Stimulated activated CD4-positive, alpha-beta T cell treated with anti-CD3 and anti-CD28 coated beads, Interleukin-12 subunit alpha, Interleukin-12 subunit beta, amount 100 ng/mL, for 48 hours (primary cell): ENCODE measurements at places on chromosomes 7 and 10.

DNA sequence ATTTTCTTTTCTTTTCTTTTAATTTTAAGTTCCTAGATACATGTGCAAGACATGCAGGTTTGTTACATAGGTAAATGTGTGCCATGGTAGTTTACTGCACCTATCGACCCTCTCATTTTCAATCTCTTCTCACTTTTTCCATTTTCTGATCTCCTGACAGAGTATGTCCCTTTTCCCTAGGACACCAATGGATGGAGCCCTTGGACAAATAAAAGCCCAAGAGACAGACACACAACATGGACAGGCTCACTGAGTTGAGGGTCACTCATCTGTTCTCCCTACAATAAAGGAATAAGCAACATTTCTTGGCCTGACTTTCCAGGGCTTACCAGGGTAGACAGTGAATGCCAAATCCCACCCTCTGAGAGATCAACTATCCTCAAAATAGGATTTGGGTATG is 15.2 kb upstream of the UBE2D1 start:
- DNase-seq = no peak

- no peak for DNase-seq
These were observed 238.0 kb upstream of the PPP2R2D start for GRCh38 chr10:131662851-131663250.

DNA sequence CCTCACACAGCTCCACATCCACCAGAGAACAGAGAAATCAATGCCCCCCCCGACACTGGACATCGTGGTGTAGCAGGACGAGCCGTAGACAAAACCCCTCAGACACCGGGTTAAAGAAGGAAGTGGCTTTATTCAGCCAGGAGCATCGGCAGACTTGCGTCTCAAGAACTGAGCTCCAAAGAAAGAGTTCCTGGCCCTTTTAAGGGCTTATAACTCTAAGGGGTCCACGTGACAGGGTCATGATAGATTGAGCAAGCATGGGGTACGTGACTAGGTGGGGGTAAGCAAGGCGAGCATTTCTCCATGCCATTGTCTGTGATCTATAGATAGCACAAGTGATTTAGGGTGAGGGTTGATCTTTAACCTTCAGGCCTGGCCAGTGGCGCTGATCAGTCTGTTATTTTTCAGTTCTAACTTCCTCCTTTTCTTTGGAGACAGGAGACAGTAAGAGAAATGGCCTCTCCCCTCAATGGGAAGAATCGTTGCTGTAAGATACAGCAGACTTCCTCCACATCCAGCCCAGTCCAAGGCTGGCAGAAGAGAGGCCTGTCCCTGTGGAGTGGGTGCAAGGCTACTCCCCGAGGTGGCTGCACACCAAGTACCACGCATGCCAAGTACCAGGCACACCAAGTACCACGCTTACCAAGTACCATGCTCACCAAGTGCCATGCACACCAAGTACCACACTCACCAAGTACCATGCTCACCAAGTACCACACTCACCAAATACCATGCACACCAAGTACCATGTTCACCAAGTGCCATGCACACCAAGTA is 19.5 kb upstream of the PPP2R2D start:
- DNase-seq = no peak

DNA sequence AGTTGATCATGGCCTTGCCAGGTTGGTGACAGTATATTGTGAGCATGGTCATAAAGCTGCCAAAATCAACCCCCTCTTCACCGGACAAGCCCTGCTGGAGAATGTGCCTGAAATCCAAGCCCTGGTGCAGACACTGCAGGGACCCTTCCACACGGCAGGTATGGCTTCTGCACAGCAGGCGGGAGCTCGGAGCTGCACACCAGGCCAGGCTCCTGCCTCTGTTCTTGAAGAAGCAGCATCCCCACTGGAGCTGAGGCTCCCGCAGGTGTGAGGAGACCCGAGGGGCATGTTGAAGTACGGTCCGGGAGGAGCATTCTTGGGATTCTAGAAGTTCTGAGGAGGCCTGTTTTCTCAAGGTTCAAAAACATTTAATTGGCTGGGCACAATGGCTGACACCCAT is 12.7 kb downstream of the DHTKD1 start:
- no peak for DNase-seq

GRCh38 chr10:52488606-52489485 is 174.8 kb downstream of the DKK1 start:
- no peak for DNase-seq

- DNase-seq = no peak
These were observed 90.5 kb upstream of the PAX2 start for GRCh38 chr10:100654782-100655325.

GRCh38 chr10:69061305-69062161 is 26.4 kb upstream of the SRGN start:
- no peak for DNase-seq

DNA sequence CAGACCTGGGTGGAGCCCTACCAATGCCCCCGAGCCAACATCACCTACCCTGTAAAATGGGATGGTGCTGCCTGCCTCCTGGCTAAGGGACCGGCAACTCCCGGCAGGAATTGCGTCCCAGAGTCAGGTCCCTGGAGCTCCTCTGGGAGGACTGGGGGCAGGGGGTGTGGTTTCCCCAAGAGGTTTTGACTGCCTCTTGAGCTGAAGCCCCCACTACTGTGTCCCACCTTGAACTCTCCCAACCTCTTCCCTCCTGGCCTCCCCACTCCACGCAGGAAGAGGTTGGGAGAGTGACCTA is 1.3 kb downstream of the SH2B2 start:
- no peak for DNase-seq

DNA sequence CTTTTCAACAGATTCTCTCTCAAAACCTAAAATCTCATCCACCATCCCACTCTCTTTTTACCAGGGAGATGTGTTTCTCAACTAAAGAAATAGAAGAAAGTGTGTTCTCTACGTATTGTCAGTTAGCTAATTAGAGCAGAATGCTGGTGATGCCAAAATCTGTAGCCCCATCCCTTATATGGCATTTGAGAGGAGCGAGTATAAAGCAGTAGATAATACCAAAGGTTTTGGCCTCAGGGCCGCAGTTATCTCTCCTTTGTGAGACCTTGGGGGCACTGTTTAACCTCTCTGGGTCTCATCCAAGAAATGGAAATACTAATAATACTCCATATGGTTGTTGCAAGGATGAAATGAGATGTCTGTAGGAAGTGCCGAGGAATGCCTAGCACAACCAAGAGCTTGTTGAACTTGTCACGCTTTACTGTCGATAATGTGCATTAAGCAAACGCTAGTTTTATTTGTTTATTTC is 456 bp upstream of the DLD start:
- DNase-seq = no peak

- DNase-seq = no peak
These were observed 145.0 kb downstream of the C7orf25 start for GRCh38 chr7:42766782-42767423.

GRCh38 chr10:119216127-119216526 is 8.8 kb downstream of the GRK5 start:
- DNase-seq = no peak

- DNase-seq = no peak
These were observed 357.1 kb downstream of the PCLO start for GRCh38 chr7:82805527-82805960.

GRCh38 chr10:76091926-76092325 is 660.5 kb downstream of the LRMDA start:
- DNase-seq = no peak

DNA sequence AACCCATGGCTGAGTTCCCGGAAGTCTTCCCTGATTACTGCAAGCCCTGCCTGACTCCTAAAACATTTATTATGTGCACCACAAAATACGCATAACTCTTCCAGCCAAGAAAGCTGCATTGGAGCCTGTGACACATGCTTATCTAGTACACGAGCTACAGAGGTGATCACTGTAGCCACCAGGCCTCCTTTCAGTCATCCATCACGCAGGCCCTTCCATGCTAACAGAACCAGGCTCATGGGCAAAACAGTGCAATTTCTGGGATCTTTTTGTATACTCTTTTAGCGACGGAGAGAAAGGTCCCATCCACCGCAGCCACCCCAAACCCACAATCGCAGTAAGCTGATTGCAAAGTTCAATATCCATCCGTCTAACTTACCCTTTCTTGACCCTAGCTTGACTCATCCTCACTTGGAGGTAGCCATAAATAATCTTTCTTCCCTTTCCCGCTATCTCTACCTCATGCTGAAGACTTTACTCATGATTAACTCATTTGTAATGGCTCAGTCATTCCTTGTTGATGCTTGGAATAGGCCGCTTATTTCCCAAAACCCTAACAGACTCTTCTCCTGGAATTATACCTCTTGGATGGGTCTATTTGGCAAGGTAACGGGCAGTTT is 1203.5 kb downstream of the TYW1 start:
- DNase-seq = no peak

- DNase-seq = no peak
These were observed 95.8 kb downstream of the CHST15 start for GRCh38 chr10:123997486-123998196.

DNA sequence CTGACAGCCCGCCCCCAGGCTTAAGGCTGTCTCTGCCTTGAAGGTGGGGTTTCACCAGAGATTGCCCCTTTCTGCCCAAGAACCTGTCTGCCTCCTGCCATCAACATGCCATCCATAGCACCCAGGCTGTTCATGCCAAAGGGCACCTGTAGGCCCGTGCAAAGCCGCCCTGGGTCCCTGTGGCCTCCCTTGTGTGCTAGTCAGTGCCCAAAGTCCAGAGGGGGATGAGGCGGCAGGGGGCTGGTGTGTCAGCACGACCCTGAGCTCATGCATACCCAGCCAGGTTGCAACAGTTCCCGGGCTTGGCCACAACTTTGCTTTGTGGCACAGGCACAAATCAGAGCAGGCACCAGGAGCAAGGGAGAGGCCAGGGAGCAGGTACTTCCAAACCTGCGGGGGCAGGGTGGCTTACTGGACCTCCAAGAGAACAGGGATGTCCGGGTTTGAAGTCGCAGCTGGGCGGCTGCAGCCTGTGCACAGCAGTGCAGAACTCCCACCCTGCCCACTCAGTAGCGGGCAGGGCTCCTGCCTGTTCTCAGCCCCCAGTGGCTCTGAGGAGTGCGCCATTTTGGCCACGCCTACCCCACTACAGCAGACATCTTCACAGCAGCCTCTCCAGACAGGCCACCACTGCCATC is 671.1 kb upstream of the GRM3 start:
- no peak for DNase-seq

GRCh38 chr7:92826258-92826938 is 10.0 kb downstream of the CDK6 start:
- DNase-seq = no peak

- no peak for DNase-seq
These were observed 109.8 kb upstream of the PTN start for GRCh38 chr7:137453356-137453755.

DNA sequence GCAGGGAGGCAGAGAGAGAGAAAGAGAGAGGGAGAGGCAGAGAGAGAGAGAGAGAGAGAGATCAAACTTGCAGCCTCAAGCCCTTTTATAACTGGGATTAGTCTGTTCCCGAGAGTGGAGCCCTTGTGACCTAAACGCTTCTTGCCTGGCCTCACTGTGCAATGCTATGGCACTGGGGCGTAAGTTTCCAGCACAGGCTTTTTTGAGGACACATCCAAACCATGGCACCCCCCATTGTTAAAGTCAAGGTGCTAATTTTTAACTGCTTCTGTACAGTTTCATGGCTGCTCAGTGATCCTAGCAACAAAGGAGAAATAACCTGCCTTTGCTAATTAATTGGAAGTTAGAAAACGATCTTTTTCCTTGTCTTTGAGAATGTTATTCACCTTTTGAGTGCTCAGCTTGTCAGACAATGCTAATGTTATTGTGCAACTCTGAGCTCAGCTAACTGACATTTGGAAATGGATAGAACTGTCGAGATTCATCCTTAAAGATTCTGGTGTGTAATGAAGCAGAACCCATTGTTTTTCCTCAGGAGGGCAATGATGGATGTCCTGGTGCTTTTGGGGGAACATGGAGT is 268.4 kb downstream of the GLRX3 start:
- DNase-seq = no peak

DNA sequence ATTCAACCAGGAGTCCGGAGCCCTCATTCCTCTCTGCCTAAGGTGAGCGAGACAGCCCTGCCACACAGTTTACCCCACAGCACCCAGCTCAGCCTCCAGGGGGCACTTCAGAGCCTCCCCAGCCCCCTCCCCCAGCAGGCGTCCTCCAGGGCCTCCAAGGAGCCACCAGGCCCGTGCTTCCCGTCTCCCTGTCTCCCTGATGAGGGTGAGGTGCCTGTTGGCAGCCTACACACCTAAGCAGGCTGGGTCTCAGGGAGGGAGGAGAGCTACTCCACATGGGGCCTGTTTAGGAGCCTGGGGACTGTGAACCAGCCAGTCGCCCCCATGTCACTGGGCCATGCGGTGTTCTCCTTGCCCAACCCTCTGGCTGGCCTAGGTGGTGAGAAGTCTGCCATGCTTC is 28.9 kb upstream of the TRIM8 start:
- no peak for DNase-seq

GRCh38 chr7:43516581-43517342 is 66.1 kb upstream of the STK17A start:
- no peak for DNase-seq

DNA sequence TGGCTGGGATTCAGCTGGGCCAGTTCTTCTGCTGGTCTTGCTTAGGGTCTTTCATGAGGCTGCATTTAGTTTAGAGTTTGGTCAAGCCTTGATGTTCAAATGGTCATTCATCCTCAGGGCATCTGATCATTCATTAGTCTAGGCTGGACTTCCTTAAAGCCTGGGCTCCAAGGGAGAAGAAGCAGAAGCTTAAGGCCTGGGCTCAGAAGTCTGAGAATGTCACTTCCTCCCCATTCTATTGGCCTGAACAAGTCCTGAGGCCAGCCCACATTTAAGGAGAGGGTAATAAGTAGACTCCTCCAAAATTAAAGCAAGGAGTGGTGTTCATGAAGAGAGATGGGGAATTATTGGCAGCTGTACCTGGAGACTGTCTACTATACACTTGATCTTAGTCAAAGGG is 193.2 kb upstream of the HABP2 start:
- no peak for DNase-seq

- DNase-seq = no peak
These were observed 430.4 kb downstream of the TFEC start for GRCh38 chr7:115600207-115600606.

GRCh38 chr7:76044375-76044865 is 3.4 kb downstream of the STYXL1 start:
- DNase-seq = no peak

DNA sequence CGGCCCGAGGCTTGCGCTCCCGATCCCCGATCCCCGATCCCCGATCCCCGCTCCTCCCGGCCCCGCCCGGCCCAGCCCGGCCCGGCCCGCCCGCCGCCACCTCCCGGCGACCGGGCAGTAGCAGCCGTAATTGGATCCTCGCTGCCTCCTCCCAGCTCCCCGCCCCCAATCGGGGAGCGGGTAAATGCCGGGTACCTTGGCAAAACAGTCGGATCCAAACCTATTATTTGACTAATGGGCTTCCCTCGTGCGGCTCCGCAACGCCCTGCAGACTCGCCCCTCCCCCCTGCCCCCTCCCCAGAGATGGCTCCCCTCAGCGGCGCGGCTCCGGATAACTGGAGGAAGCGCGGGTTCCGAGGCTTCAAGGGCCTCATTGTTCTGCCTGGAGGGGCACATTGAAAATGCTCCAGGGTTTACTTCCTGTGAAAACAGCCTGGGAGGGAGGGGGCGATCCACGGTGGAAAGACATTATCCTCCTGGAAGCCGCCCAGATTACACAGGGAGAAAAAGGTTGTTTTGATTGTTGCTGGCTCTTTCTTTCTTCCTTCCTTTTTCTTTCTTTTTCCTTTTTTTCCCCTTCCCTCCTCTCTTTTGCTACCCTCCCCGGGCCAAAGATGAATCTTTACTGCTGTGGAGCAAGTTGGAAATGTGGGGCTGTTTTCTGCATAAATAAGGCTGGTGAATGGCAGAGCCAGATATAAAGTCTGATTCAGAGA is 94.7 kb upstream of the ZMIZ1 start:
- peak; percentile 45 for DNase-seq

GRCh38 chr10:49272251-49273081 is 26.5 kb upstream of the C10orf71 start:
- no peak for DNase-seq

- DNase-seq = no peak
These were observed 838.8 kb downstream of the GRID1 start for GRCh38 chr10:85527616-85528317.
